ENCODE measurements at places on chromosomes 13 and 19.

DNA sequence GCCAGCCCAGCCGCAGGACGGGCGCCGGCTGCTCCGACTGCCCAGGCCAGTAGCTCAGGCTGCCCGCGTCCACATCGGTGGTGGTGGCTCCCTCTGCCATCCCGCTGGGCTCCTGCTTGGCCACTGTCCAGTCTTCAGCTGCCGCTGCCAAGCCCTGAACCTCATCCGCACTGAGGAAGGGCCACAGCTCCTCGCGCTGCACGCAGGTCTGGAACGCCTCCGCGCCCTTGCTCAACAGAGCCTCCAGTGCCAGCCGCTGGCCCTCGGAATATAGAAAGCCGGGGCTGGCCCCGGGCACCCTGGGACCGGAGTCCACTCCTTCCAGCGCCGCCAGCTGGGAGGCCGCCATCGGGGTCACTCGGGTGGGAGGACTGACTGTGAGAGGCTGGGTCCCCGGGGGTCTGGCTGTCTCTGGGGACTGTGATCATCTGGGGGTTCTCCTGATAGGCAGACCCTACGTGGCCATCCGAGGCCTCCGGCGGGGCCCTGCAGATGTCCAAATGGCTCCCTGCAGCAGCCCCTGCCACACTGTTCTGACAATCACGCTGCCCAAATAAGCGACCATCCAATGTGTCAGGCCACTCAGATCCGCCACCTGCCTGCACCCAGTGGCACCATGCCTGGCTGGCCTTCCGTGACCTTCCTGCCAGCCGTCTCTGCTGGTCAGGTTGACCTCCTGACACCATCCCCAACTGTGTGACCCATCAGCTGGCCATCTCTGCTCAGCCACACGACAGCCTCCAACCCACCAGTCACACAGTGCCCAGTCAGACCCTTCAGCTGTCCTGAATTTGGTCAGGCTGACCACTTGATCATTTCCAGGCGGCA lies 1.6 kb downstream of the FAM83E start:
- DNase-seq, result no peak

DNA sequence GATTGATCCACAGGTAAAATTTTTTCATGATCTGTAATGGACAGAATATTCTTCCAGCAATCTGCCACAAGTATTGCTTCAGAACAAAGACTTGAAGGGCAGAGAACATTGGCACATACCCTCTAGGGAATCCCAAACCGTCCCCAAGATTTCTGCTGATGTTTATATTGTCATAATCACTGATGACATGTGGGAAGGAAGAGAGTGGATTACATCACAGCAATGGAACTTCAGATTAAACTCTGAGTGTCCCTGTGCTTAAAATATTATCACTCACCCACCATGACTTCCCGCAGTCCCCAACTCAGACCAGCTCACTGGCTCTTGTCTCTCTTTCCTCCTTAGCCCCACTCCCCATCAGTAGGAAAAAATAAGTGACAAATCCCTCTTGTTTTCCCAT lies 8.5 kb upstream of the TPT1 start:
- DNase-seq, result no peak

- DNase-seq, result no peak
Measured at GRCh38 chr13:40433577-40433976, 232.9 kb downstream of the FOXO1 start.

DNA sequence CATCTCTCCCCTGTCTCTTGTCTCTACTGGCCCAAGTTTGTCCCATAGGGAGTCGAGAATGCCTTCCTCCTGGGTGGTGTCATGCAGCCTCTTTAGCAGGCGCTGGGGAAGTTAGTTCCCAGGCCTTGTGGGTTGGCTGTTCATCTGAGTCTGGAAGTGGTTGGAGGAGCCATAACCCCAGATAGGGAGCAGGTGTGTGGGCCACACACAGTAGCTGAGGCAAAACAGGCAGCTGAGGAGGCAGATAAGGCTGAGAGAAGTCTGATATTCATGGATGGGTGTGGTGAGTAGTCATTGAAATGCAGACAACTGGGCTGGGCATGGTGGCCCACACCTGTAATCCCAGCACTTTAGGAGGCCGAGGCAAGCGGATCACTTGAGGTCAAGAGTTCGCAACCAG lies 40.9 kb upstream of the KPNA3 start:
- DNase-seq, result no peak

GRCh38 chr13:90201202-90201601 lies 1146.3 kb upstream of the MIR17HG start:
- DNase-seq, result no peak

DNA sequence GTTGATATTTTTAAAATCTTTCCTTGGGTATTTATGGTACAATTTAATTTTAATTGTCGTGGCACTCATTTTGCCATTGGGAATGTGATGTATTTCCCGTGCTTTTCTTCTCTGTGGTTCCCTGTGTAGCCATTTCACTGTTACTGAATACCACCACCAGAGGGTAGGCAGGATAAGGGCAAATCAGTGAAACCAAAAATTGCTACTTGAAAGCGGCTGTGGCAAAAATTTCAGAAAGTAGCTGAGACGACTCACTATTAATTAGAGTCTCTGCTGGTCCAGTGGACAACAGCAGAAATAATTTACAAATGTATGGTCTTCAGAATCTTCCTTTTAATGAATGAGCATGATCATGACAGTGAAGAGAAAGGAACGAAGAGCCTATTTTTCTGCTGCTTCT lies 34.4 kb upstream of the MIR17HG start:
- DNase-seq, result no peak

GRCh38 chr19:16042533-16043085 lies 33.7 kb upstream of the TPM4 start:
- DNase-seq, result no peak

DNA sequence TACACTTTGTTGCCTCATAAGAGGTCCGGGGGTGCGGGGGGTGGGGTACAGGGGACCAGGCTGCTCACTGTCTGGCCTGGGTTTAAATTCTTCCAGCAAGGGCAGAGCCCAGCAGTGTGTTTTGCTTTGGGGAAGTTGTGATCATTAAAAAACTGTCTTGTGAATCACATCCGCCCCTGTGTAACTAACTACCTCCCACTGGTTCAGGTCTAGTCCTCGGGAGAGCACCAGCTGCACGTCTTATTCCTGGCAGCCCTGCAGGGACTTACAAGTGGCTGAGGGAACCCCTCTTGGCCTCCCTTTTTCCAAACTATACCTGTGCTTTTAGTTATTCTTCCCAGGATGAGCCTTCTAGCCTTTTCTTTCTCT lies 127.5 kb downstream of the SIPA1L3 start:
- no peak for DNase-seq

DNA sequence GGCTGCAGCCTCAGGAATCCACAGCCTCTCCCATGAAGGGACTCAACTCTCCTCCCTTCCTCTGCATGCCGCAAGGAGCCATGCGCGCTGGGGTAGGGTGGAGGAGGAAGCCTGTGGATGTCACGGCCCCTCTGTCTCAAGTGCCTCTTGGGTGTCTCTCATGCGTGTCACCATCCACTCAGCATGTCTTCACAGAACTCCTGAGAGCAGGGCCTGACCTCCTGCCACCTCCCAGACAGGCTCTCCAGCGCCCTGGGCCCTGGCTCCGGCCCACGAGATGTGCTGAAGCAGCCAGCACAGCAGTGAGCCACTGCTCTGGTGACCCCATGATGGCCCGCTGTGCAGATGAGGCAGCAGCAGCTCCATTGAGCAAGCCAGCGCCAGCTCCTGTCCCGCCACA lies 25.9 kb upstream of the SPACA7 start:
- DNase-seq, result no peak

GRCh38 chr13:31242916-31243315 lies 43.1 kb downstream of the B3GLCT start:
- no peak for DNase-seq

DNA sequence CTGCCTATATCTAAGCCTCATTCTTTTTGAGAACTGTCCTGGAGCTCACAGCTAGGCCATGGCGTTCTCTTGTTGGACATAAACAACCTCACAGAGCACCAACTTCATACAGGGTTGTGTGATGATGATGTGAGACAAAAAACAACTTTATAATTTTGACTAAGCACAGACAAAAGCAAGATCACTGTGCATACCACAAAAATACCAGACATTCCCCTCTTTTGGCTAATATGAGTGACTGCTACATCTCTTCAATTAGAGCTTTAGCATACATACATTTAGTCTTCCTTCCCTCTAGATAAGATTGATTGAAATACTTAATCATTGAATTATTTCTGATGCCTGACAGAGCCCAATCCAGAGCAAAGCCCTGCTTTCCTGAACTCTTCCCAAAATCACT lies 8.3 kb downstream of the MAB21L1 start:
- DNase-seq, result no peak

GRCh38 chr13:25248071-25248470 lies 39.2 kb downstream of the MTMR6 start:
- DNase-seq, result no peak

DNA sequence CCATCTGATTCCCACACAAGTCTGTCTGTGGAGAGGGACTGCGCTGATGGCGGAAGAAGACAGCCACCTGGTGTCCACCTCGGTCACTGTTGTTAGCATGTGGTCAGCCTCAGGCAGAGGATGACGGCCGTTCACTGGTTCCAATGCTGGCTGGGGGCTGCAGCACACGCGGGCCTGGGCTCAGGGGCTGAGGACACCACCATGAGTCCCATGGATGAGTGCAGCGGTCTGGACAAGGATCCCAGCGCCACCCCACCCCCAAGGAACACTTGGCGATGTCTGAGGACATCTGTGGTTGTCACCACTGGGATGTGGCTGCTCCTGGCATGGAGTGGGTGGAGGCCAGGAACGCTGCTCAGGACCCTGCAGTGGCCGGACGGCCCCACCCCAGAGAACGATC lies 10.9 kb downstream of the DPP9 start:
- DNase-seq, result no peak

DNA sequence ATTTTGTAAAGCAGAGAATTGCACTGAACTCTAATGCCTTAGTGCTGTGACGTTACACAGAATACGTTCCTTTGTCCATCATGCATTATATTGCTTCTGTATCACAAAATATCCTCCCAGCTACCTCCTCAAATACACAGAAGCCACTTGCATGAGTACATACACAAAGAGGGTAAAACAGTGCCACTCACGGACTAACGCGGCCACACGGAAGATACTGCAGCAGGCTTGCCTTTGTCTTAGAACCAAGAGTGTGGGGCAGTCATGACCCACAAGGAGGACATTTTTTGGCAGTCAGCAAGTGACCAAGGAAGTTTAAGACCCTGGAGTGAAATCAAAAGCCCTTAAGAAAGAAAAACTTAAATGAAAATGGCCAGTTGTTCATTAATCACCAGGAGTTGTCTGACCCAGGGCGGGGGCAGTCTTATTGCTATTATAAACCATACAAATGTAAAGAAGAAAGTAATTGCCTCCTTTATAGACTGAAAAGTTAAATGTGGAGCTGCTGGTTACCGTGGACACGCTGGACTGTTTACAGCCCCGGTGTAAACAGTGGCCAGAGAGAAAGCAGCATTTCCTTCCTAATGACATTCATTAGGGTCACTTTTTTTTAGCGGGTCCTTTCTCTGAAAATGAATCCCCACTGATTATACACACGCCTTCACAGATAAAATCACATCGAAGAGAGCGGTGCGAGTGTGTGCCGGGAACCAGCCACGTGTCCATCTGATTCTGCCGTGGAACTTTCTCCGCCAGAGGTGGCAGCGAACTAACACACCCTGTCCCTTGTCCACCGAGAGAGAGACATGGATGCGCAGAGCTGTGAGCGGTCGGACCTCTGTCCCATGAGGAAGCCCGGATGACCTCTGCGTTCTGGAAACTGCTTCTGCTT lies 66.8 kb downstream of the SOX1 start:
- DNase-seq, result no peak

DNA sequence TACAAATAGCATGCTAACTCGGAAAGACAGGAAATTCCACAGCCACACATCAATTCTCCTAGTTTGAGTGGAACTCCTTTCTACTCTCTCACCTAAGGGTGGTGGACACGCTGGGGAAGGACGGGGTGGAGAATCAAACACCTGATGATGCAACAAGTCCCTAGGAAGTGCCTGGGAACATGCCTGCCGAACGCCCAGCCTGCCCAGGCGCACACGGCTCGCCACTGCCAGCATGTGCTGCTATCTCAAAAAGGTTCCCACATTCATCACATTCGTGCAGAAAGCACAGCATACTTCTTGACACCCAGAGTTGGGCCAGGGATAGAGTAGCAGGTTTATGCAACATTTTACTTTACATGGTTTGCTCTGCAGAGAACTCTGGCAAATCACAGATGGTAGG lies 164.6 kb downstream of the ABCC4 start:
- DNase-seq, result no peak

- no peak for DNase-seq
Measured at GRCh38 chr13:76349700-76350099, 536.5 kb downstream of the KCTD12 start.

GRCh38 chr13:51758691-51759090 lies 45.3 kb downstream of the DHRS12 start:
- DNase-seq, result no peak

GRCh38 chr13:95713651-95714050 lies 36.7 kb downstream of the DNAJC3 start:
- no peak for DNase-seq

DNA sequence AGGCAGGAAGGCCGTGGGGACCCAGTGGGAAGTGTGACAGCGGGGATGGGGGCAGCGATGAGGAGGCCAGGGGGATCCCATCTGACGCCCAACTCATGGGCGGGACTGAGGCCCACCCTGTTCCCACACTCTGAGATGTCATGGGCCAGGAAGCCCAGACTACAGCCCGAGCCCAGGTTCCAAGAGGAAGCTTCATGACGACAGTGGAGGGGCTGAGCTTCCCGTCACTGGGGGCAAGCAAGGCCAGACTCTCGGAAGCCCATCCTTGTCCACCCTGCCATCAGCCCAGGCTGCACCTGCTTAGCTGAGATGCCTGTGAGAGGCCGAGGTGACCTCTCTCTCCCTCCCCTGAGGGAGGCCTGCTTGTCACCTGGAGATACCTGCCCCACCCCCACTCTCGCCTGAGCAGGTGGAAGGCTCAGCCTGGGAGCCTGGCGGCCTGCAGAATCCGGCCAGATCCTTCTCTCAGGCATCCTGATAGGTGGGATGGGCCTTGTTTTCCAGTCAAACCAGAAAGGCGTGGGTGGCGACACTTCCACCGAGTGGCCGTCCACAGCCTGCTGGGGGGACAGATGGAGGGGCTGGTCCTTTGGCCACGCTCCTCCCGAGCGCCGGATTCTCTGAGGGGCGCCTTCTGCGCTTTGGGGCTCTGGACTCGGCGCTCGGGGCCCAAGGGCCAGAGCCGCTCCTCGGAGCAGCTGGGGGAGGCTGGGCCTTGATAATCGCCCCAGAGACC lies 4.8 kb downstream of the ZBTB7A start:
- no peak for DNase-seq

GRCh38 chr19:35236638-35237400 lies 8.3 kb upstream of the FAM187B start:
- DNase-seq, result no peak

- no peak for DNase-seq
Measured at GRCh38 chr13:28751175-28751960, 32.6 kb upstream of the SLC46A3 start.

- no peak for DNase-seq
Measured at GRCh38 chr19:41548954-41549688, 26.8 kb upstream of the CEACAM21 start.

DNA sequence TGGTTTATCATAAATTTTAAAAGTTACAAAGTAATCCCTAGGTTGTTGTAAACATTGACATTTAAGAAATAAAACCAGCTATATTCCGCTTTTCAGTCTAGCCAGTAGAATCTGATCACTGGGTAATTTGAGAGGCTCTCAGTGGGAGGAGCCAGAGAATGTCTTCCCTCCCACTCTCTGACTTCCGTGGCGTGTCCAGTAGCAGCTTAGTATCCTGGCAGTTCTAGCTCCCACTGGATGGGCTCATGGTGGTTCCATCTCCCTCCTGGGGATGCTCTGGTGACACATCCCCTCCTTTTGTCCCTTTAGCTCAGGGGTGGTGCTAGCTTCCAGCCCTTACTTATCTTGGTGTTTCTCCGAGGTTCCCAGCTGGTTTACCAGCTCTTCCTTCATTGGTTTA lies 34.5 kb downstream of the MTUS2 start:
- no peak for DNase-seq

- DNase-seq, result no peak
Measured at GRCh38 chr13:103354171-103354570, 288.0 kb upstream of the SLC10A2 start.

Measured in anterior cingulate cortex (tissue), 58 donors.